Calu3 (cell line): ENCODE measurements at places on chromosomes 3 and 15. TPM values are rescaled to one million over a fixed set of nuclear protein-coding genes. Genes with fewer than 3 reads are reported as not detected.

PRTG gene
- 6.6 and 12.0 TPM in 2 replicates for total RNA-seq

SLC51A gene
- total RNA-seq: not detected in 2 replicates

CDHR4 gene
- not detected in 2 replicates for total RNA-seq

DNA sequence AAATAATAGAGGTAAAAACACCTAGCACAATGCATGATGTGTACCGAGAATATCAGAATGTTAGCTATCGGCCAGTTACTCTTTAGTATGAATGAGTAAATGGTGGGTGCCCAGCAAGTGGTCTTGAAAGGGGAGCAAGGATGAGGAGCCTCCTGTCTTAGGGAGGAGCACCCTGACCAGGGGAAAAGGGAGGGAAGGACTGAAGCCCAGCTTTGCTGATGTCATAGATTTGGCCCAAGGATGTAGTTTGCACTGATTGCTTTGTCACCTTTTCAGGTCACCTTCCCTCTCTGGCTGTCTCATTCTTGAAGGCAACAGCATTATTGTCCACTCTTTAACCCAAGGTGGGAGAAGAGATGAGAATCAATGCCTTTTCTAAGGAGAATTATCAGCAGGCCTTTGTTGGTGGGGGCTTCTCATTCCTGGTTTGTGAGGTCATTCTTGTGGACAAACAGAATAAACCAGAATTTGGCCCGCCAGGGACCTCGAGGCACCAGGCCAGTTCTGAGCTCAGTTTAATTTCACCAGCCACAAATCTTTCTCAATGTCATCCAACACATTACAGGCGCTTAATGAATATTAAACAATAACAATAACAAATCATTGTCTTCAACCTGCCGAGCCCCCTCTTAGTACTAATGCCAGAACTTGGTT lies 231.3 kb downstream of the VPS13C start:
- no peak overlapping the region for H3K27ac ChIP-seq
- H3K27me3 ChIP-seq: peaks cover 84% of the 10 kb centered on the region
- DNase-seq: no peak
- H3K4me3 ChIP-seq: no peak overlapping the region

SLC30A4 gene
- total RNA-seq: 2.0 and 2.3 TPM in 2 replicates

LIPH gene
- total RNA-seq: 159 and 213 TPM in 2 replicates

CCR1 gene
- total RNA-seq: 0.87 and 2.2 TPM in 2 replicates
